ENCODE measurements at places on chromosomes 4 and X.

DNA sequence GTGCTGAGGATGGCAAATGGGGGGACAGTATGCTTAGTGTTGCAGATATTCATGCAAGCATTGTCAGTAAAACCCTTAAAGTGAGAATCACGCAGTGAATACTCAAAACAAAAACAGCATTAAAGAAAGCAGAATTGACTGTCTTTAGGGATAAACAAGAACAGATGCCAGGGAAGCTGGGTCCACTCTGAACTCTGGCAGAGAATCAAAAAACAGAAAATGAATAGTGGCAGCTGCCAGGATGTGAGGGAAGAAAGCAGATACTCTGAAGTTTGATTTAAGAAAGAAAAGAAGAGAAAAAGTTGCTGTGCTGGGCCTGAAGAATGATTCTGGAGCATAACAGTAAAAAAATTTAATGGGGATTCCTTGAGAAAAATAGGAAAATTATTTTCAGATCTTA, 131.5 kb downstream of the GABRA2 start:
- DNase-seq: no peak

- DNase-seq: no peak
Observed at GRCh38 chr4:125849869-125850268, 535.1 kb downstream of the FAT4 start.

GRCh38 chr4:75995727-75996126, 5.0 kb upstream of the SDAD1 start:
- peak; percentile 65 for DNase-seq

- no peak for DNase-seq
Observed at GRCh38 chrX:152575331-152575730, 62.4 kb upstream of the GABRQ start.

DNA sequence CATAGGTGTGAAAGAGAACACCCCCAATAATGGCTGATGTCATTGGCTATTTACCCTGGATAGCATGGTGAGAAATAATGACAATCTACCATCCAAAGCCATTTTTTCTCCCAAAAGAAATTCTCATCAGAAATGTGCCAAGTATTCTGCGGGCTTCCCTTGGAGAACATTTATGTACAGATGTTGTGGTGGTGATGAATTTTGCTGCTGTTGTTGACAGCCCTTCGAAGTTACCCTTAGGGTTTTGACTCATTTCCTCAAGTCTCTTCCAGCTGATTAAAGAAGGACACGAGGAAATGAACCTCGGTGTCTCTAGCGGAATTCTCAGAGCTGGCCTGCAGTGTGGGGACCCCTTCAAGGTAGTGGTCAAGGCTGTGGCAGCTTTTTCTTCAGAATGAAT, 3.4 kb downstream of the KIT start:
- DNase-seq: no peak

DNA sequence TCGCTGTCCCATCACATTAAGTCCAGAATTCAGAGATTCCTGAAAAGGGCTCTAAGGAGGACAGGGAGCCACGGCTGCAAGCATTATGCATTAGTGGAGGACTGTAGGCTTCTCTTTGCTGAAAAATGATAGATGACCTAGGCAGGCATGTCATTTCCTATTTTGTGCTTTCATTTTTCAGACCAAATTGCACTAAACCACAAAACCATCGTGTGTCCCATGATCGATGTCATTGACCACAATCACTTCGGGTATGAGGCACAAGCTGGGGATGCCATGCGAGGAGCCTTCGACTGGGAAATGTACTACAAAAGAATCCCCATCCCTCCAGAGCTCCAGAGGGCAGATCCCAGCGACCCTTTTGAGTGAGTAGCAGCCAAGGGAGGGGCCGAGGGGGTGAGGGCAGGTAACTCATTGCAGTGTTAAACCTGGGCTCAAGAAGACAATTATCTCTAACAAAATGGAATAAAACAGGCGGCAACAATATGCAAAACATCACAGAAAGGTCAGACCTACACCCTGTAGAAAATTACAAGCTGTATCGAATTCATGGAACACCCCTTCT, 355.2 kb upstream of the GALNT7 start:
- no peak for DNase-seq

GRCh38 chr4:182212211-182212761, 30.9 kb upstream of the TENM3 start:
- no peak for DNase-seq

GRCh38 chr4:82436130-82436529, 5.7 kb downstream of the ENOPH1 start:
- no peak for DNase-seq

DNA sequence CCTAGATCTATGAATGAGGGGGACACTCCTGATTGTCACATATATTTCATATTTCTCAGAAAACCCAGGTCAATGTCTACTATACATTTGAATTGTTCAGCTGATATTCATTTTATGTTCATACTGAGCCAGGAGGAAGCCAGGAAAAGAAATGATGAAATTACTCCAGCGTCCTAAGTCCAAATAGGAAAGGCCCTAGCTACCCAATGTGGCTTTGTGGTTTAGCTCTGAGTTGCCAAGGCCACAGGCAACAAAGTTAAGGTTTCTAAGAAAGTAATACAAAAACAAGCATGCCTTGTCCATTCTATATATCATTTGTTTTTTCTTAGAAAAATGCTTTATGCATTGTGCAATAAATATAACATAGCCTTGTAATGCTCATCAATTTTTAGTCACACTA, 4.5 kb upstream of the CSN2 start:
- no peak for DNase-seq

GRCh38 chrX:13253223-13253622, 66.6 kb downstream of the ATXN3L start:
- DNase-seq: no peak

DNA sequence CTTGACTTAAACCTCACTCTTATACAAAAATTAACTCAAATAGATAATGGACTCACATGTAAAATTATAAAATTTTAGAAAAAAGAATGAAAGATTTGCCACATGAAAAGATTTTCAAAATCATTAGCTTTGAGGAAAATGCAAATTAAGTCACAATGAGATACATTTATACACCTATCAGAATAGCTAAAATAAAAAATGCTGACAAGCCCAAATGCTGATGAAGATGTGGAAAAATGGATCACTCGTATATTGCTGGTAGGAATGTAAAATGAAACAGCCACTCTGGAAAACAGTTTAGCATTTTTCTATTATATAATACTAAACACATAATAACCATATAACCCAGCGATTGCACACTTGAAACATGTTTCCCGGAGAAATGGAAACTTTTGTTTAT, 316.2 kb downstream of the ANKRD50 start:
- DNase-seq: no peak

DNA sequence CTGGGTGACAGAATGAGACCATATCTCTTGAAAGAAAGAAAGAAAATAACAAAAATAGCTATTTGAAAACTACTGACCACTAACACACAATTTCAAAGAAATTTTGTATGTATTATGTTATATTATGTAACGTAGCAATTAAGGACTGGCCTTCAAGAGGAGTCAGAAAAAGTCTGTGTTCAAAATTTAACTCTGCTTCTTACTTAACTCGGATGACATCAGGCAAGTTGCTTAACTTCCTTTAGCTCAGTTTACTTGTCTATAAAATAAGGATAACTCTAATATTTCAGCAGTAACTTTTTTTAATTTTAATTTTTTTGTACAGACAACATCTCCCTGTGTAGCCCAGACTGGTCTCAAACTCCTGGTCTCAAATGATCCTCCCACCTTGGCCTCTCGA, 14.6 kb upstream of the PRSS12 start:
- DNase-seq: no peak

GRCh38 chr4:186342582-186342981, 76.6 kb downstream of the F11 start:
- DNase-seq: no peak

- no peak for DNase-seq
Observed at GRCh38 chrX:45309096-45309495, 108.4 kb upstream of the DIPK2B start.

DNA sequence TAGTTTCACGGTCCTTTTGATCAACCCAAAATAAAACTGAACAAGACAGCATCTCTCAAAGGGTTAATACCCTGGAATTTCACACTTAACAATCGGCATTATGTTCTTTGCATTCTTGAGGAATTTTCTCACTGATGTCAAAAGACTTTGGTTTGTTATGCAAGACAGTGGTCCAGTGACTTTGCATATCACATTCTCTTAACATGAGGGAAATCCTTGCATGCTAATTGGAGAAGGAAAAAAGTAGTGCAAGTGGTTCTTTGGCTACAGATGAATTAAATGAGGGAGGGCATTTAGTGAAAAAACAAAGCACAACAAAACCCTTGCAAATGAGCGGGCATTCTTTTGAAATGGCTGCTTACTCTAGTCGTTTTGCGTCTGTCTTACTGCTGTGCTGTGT, 105.1 kb upstream of the LIMCH1 start:
- no peak for DNase-seq

DNA sequence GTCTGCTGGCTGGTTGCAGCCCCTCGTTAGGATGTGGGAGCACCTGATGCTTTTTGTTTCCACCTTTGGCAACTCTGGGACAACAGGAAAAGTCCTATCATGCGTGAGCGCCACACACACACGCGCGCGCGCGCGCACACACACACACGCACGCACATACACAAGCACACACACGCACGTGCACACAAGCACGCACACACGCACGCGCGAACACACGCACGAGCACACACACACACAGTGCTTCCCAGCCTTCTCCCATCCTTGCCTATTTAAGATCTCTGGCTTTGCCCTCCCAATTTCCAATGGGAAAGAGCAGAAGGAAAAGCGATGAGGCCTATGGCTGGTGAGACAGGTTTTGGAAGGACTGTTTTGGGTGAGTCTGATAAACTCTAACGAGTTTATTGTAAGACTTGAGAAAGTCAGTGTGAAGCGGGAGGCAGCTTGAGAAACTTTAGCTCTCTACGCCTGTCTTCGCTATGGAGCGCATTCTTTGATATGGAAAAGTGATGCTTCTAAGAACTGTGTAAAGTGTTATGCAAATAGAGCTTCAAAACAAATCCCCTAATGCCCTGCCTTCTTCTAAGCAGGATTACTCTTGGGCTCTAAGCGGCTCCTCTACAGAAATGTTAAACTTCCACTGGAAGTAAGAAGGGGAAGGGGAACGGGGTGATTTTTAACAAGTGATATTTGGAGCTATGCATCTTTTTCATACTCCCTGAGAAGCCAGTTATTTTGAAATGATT, 11.8 kb downstream of the SUPT20HL1 start:
- DNase-seq: no peak

DNA sequence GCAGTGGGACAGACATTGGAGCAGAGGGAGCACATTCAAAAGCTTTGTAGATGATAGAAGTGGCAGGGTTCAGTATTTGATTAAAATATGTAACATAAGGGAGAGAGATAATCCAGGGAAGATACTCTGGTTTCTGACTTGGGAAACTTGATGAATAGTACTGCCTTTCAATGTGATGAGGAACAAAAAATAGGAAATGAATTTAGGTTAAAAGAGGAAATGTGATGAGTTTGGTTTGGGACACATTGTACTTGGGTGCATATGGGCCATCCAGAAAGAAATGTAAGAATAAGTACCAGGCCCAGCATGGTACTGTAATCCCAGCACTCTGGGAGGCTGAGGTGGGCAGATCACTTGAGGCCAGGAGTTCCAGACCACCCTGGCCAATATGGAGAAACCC, 20.9 kb upstream of the NDNF start:
- DNase-seq: no peak

- no peak for DNase-seq
Observed at GRCh38 chr4:179110356-179110755, 1668.1 kb upstream of the AGA start.

GRCh38 chrX:48694776-48695533, 1.6 kb upstream of the SUV39H1 start:
- DNase-seq: no peak

GRCh38 chr4:102604222-102604940, 103.2 kb downstream of the NFKB1 start:
- DNase-seq: no peak

DNA sequence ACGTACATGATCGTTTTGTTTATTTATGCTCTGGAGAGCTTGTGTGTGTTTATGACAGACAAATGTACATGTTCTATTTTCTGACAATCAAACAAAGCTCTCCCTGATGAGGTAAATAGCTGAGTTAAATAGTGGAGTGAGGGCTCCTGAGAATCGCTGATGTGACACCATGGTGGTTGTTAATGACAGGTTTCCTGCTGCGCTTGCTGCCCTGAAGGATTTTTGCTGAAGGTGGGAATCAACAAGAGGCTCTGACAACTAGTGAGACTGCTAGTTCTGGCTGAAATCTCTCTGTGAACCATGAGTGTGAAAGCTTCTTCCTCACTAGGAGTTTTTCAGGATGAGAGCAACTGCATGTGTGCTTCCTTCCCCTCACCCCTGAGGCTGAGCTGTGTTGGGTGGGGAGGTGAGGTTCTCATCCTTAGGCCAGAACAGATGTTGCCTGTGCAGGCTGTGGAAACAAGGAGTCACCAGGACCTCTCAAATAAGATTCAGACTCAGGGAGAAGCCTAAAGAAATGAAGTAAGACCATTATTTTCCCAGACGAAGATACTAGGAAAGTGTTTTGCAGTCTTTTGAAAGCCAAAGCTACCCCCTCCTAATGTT, 173.4 kb upstream of the JADE1 start:
- DNase-seq: no peak

GRCh38 chr4:158768555-158769174, at the start of gene FNIP2:
Gene FNIP2 (plus strand): TSS chr4:158769026. CDS start chr4:158769213, 187 bp downstream.
- peak; percentile 84 for DNase-seq

DNA sequence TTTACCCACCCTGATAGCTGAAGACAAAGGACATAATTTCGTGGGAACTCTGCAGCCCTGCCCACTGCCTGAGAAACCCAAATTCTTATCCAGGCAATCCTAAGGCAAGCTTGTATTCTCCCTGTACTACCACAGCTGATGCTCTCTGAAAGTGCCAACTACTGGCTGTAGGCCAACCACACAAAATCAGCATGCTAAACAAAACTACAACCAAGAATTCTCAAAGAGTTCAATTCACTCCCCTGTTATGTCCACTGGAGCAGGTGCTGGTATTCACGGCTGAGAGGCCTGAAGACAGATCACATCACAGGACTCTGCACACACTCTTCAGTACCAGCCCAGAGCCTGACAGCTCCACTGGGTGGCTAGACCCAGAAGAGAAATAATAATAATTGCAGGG, 375.9 kb upstream of the NDST4 start:
- DNase-seq: no peak

GRCh38 chr4:142563682-142564291, 282.3 kb downstream of the INPP4B start:
- DNase-seq: no peak

GRCh38 chr4:76301068-76301774, 5.3 kb upstream of the STBD1 start:
- no peak for DNase-seq

DNA sequence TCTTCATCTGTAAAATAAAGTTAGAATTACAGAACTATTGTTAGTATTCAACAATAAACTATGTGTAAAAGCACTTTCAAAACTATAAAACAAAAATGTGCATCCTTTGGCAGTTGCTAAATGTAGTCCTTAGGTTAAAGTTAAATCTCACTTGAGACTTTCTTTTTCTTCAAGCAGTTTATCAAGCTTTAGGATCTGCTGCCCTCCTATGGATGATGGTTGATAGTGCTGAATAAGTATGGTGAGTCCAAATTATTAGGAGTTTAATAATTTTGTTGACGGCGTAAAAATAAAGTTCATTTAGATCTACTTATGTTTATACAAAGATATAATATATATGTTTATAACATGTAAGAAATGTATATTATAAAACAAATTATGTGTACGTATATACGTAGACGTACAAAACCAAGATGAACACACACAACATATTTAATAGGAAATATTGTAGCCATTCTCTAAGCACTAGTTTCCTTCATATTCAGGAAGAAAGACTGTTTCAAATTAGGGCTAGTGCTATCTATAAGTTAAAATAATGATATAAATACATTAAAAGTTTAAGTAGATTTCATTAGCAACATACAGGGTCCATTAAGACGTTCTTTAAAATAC, 22.3 kb downstream of the UGT2A2 start:
- no peak for DNase-seq

All from hematopoietic multipotent progenitor cell treated with erythropoietin and hydrocortisone succinate and interleukin-3 and kit ligand, for 15 days (in vitro differentiated cells).